Right renal pelvis (tissue), 4 donors: ENCODE measurements at places on chromosomes 13 and 19. TPM values are rescaled to one million over a fixed set of nuclear protein-coding genes. Genes with fewer than 3 reads are reported as not detected.

- DNase-seq, result no peak
Observed at GRCh38 chr19:39407660-39408391, 1.2 kb downstream of the ZFP36 start.

TMEM38A gene
- polyA plus RNA-seq, result 7.6 TPM

DNA sequence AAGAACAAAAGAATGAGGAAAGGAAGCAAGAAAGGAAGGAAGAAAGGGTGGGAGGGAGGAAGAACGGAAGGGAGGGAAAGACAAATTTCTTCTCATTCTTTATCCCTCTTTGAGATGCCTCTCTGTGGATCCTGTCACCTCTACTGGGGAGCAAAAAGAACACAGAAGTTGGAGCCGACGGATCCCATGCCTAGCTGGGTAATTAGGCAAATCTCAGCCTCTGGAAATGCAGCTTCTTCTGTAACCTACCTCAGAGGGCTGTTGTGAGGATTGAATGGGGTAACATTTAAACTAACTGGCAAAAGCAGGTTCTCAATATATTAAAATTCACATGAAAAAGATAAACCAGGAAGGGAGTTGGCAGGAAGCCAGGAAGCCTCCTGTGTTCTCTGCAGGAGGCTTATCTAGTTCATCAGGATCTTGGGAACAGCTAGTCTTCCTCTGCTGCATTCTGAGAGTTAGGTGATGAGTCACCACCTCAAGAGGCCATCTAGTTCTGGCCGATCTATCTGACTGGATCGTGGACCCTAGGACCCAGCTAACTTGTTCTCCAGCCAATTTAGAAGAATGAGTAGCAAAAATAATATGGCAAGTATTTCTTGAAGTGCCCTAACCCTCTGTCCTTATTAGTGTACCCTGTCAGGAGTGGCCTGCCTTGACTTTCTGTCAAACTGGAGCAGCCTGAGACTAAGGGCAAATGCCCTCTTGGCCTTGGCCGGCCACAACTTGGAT, 15.2 kb upstream of the CPB2 start:
- no peak for DNase-seq

DNA sequence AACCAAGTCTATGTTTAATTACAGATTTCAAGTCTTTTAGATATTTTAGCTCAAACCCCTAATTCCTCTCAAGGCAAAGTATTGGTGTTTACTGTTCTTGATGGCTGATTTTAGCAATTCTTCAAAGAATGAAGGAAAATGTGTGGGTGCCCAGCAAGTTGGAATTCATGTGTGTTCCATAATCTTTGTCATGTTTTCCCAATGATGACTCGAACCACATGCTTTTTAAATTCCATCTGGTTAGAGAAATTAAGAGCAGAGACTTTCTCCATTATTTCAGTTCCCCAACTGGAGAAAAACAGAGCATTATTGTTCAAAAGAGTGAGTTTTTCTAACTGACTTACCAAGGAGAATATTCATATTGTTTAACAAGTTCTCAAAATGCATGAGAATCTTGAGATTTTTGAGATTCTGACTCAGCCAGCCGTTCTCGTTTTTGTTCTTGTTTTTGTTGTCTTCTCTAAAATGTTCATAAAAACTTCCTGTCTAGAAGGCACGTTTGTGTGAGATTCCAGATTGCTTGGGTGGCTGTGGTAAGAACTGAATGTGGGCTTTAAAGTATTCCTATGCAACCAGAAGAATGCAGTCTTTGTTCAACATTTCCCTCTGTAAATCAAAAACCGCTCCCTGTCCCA, 404.7 kb downstream of the IRS2 start:
- no peak for DNase-seq
